Posterior cingulate gyrus (tissue), 11 donors: ENCODE measurements at places on chromosomes 5 and 9.

GRCh38 chr5:176366232-176366894, 1.1 kb downstream of the ARL10 start:
- no peak for DNase-seq

DNA sequence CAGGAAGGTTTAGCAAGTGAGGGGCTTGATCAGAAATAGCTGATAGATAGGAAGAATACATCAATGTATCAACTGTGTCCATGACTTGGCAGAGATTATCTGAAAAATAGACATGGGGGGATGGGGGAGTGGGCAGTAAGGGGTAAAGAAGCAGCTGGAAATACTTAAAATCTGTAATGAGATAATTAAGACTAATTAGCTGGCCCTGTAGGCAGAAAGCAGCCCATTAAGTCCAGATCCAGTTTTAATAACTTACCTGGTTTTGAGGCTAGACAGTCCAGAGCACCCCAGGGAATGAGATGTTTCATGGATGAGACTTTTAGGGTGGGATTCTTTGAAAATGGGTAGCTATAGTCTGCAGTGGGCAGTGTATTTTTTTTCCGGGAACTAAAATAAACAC, 116.9 kb upstream of the TLX3 start:
- DNase-seq: no peak

- peak; percentile 54 for DNase-seq
These were observed at the start of gene INSYN2B for GRCh38 chr5:169980418-169981053. INSYN2B (minus strand) TSS chr5:169980495; CDS start chr5:169883898, 96,597 bp downstream.

- peak; percentile 22 for DNase-seq
These were observed 205.6 kb downstream of the DENND1A start for GRCh38 chr9:123724211-123724796.

GRCh38 chr5:59034498-59035186, 451.8 kb downstream of the RAB3C start:
- DNase-seq: no peak

DNA sequence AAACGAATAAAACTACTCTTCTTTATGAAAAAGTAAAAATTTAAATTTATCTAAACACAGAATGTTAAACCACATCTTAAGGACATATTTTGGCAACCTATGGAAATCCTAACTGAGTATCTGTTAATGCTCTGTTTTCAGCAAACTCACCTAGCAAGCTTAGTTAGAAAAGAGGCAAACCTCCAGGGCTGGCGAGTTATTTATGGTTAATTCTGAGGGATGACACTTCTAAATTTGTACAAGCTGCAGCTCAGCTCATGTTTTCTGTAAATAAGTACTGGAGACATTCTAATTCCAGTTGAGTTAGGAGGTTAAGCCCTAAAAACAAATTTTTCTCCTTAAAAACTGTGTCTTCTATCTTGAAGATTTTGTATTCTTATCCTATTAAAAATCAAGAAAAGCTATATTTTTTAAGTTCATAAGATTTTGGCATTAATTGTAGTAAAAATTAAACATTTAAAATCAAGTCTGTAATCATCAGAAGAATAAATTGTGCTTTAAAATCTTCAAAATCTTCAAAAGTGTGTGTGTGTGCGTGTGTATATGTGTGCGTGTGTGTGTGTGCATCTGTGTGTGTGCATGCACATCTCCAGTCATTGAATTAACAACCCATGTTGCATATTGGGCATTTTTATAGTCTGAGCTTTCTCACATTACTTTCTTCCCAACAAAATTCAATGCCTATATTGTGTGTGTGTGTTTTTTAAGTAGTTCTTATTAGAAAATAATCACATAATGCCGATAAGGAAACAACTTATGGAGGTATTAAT, 127.8 kb downstream of the CCDC192 start:
- no peak for DNase-seq

GRCh38 chr9:125119643-125120286, 23.6 kb downstream of the SCAI start:
- DNase-seq: no peak

GRCh38 chr5:171913987-171914273, 92.5 kb downstream of the FBXW11 start:
- DNase-seq: no peak

GRCh38 chr5:159001247-159001646, 98.5 kb downstream of the EBF1 start:
- no peak for DNase-seq

DNA sequence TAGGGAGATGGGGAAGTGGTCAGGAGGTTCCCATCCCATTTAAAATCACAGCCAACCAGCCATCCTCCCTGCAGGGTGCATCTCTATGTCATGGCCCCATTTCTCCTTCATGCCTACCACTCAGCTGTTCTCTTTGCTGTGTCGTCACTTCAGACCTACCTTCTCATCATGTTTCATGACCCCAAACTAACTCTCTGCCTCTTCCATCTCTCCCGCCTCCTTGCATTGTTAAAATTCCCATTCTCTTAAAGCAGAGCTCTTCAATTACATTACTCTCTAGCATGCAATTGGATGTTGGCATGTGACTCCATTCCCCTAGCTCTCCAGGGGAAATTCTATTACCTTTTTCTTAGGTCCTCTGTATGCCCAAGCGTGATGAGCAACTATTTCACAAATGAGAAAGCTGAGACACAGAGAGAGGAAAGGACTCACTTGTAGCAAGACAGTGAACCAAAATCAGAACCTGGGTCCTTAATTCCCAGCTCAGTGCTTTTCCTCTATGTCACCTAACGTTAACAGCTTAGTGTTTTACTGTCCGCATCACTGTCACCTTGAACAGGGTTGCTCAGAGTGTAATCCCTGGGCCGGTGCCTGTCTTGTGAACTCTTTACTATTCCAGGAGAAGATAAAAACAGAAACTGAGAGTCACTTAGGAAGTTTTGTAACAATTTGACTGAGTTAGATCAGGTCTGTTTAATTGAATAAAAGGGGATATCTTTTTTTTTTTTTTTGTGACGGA, 28.1 kb downstream of the PDE6A start:
- DNase-seq: no peak

DNA sequence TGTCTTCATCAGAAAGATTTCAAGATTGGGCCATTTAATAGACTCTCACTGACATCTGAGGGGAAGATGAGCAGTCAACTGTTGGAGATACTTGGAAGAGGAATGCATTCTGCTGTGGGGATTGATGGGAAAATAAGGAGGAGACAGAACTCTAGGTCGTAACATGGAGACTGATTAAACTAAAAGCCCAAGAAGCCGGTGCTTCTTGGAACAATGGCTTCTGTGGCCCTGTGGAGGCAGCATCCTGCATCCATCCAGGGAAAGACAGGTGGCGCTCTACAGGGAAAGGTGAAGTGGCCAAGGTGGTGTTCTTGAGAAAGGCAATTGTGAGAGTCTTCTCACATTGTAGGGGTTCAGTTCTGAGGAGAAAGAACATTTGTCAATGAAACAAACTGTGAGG, 31.3 kb downstream of the ZFAND5 start:
- no peak for DNase-seq

DNA sequence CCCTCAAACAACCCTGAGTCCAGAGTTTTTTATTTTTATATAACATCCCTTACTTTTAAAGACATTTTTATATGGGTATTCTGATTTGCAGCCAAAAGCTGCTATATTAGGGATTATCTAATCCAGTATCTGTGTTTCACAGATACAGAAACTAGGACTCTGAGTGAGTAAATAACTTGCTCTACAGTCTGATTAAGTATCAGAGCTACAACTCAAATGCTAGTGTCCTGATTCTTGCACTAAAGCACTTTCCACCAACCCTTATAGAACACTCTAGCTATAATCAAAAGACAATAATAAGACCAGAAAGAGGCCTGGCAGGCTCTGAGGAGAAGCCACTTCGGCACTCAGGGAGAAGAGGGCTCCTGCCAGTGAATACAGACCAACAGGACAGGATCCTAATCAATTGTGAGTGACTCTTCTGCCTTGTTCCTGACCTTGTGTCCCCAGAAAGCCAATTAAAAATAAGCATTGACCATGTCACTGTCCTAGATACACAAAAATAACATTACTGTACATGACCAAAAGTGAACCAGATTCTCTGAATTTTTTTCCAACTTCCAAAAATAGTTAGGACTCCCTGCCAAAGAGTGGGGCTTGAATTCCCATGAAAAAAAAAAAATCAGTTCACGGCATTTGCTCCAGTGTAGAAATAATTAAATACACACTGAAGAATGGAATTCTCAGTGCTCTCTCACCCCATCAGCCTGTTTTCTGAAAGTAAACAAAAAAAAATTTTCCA, 63.6 kb upstream of the MAP3K1 start:
- no peak for DNase-seq

GRCh38 chr9:35741740-35742139, 7.3 kb downstream of the GBA2 start:
- no peak for DNase-seq

- DNase-seq: no peak
These were observed at the start of gene SPINK5 for GRCh38 chr5:148063861-148064260. SPINK5 (plus strand) TSS chr5:148063980; CDS start chr5:148064045, 65 bp downstream.

DNA sequence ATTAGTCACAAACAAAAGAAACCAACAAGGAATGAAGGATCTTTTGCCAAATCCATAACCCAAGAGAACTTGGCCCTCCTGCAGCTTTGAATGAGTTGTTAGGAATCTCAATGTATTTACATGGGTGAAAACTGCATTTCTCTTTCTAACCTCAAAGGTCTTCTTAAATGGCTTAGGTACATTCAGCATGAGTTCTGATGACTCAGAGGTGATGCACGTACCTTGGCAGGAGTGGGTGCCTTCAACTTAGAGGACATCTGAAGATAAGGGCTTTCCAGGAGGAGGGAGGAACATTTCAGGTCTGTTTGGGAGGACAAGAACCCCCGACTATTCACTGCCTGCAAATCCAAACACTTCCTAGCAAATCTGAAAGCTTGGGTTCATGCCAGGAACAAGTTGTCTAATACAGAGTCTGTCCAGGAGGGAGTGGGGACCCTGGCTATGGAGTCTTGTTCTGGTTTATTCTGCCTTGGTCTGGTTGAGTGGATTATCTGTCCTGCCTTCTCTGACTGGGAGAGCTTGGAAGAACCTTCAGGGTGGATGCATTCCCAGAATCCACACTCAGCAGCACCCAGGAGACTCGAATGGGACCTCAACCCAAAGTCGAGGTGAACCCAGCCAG, 65.7 kb downstream of the IRX2 start:
- no peak for DNase-seq

DNA sequence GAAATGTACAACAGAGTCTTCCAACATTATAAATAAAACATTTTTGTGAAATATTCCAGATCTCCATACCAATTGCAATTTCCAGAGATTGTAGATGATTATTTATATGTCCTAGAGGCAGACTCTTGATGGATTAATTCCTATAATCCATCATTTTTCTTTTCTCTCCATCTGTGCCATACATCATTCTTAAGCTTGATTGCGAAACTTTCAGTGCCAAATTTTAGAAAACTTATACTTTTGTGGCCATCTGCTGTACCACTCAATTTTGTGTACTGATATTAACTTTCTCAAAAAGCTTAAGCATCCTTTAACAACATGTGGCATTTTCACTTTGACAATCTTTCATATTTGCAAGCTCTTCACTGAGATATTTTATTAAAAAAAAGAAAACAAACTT, 446.9 kb downstream of the SEMA5A start:
- DNase-seq: no peak

DNA sequence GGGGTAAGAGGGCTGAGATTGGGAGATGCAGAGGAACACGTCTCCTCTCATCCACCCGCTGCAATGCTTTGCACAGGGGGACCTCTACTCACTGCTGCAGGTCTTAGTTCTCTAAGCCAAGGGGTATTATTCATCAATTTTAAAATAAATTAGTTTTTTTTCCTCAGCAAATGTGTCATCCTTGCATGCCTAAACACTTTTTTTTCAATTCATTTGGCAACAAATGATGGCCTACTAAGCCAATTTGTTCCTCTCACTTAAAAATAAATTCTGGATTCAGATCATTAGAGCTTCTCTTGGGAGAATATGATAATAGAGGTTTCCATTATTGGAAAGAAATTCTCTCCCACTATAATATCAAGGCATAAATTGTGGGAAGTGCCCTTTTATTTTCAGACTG, 338.3 kb downstream of the IRX1 start:
- DNase-seq: no peak

DNA sequence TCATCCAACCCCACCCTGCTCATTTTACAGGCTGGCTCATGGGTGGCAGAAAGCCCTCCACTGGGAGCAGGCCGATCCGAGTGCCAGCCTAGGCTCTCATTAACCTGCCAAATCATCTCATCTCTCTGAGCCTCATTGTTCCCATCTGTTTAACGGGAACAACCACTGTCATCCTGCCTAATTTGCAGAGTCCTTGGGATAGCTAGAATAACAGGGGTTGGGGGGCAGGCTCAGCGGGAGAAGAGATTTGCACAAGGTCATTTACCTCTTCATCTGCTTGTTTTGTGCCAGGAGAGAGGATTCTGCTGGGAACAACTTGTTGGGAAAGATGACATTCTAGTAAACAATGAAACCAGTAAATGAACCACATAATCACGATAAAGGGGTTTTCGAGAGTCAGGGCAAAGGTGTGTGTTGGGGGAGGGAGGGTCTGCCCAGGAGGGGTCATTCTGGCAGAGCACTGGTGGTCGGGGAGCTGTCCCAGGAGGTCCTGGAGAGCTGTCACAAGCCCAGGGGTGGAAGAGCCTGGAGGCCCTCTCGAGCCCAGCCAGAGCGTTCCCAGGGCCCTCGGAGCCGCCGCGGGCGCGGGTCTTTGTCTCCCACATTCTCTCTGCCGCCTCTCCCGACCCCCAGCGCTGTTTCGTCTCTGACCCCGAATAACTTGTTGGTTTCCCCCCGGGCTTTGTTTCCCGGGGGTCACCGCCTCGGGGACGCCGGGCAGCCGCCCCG, 22.8 kb upstream of the NDST1 start:
- DNase-seq: no peak

DNA sequence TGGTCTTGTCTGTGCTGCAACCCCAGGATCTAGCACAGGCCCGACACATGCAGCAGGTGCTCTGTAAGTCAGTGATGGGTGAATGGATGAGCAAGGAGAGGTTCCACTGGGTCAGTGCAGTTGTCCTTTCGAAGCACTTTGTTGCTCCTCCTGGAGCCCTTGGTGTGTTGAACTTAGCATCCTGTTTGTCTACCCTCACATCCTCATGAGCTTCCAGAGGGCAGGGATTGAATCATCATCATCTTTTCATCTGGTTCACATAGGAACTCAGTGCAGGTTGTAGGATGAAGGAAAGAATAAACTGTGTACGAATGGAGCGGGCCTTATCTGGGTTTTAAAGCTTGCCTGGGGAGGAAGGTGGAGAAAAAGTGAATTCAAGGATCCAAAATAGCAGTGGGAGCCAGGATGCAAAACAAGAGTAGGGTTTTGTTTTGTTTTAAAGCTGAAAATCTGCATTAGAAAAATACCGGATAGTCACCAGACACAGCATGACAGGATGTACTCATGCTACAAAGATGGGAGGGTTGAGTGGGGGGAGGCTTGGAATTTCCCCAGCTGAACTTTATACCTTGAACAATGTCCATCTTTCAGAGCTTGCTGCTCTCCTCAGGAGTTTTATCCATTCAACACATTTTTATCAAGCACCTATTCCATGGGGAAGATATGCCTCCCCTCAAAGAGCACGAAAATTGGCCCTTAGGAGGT, 55.8 kb downstream of the PTTG1 start:
- no peak for DNase-seq

GRCh38 chr5:154332451-154332850, 113.3 kb upstream of the SAP30L start:
- no peak for DNase-seq
